Suppressor macrophage treated with lipopolysaccharide for 1 hour (primary cell): ENCODE measurements at places on chromosomes 2 and 18.

DNA sequence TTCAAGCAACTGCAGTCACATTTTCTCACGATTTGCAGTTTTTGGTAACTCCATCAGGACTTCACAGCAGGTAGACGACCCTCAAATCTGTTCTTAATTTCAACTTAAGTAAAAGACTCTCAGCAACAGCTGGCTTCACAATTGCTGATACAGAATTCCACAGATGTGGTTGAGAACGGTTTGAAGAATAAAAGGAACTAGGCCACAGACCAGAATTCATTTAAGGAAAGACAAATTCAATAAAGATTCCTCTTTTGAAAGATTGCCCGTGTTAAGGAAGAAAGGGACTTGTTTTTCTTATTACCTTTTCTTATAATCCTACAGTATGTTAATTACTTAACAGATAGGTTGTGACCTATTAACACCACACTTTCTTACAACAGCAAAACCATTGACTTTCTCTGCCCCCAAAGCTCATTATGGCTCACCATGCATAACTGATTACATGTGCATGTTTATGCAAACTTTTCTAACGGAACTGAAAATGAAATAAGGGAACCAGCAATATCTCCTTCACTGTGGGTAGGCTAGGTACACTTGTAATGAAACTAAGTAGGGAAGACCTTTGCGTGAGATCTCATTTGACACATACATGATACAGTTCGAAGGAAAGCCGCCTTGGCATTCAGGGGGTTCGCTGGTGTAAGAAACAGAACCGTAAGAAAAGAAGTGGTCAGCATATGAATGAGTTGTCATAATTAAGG, 4.7 kb upstream of the ZNF516 start:
- DNase-seq: peak; percentile 67

DNA sequence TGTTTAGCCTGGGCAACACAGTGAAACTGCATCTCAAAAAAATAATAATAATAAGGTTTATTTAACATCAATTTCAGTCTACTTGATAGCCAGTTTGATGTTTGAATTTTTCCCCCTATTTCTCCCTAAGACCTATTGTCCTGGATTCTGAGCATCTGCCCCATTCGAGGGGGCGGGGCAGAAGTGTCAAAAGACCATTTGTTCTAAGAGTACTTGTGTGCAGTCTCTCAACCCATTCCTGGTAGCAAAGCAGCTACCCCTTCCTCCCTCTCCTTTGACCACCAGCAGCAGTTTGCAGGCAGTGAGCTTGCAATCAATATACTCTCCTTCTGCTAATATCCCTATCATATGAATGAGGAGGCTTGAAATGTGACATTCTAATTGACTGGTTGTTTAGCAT, 71.9 kb downstream of the VWC2L start:
- no peak for DNase-seq

DNA sequence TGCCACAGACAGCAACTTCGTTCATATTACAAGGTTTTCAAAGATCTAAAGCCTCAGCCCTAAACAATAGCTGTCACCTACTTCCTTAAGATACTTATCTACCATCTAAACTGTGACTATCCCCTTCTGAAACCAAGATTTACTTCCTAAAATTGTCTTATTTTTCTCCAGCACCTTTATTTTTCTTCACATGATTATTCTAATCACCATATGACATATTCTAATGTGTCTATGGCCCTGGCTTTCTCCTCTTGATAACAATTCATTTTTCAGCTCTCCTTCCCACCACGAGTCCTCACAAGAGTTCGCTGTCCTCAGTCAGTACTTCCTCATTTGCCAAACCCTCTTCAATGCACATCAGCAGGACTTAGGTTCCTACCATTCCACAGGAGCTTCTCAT, 53.9 kb downstream of the RTTN start:
- peak; percentile 10 for DNase-seq

DNA sequence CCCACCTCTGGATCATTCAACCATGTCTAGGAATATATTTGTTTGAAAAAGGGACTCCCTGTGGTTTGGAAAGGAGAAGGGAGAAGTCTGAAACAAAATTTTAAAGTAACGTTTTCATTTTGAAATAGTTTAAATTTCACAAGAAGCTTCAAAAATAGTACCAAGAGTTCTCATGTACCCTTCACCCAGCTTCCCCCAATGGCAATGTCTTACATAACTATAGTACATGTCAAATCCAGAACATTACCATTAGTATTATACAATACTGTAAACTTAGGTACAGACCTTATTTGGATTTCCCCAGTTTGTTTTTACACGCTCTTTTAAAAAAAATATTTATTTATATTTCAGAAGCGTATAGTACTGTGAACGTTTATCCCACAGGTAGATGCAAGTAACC, 4.0 kb upstream of the LYG2 start:
- no peak for DNase-seq

DNA sequence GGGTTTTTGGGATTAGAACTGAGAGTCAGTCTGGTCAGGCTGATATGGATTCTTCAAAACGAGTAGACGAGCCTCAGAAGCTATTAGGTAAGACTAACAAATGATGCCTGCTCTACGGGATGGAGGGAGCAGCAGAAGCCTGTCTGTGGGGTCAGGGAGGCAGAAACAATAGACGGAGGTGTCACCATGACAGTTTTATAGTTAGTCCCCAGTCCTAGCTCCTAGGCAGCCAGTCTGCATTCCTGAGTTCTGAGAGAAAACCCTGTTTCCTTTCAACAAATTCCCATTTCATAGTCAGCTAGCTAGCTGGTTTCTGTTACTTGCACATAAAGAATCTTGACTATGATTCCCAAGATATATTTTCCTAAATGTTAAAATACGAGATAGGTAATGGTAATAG, 542.1 kb downstream of the PID1 start:
- no peak for DNase-seq
